Hematopoietic multipotent progenitor cell treated with erythropoietin and hydrocortisone succinate and interleukin-3 and kit ligand, for 8 days (in vitro differentiated cells): ENCODE measurements at places on chromosomes 7 and 10.

DNA sequence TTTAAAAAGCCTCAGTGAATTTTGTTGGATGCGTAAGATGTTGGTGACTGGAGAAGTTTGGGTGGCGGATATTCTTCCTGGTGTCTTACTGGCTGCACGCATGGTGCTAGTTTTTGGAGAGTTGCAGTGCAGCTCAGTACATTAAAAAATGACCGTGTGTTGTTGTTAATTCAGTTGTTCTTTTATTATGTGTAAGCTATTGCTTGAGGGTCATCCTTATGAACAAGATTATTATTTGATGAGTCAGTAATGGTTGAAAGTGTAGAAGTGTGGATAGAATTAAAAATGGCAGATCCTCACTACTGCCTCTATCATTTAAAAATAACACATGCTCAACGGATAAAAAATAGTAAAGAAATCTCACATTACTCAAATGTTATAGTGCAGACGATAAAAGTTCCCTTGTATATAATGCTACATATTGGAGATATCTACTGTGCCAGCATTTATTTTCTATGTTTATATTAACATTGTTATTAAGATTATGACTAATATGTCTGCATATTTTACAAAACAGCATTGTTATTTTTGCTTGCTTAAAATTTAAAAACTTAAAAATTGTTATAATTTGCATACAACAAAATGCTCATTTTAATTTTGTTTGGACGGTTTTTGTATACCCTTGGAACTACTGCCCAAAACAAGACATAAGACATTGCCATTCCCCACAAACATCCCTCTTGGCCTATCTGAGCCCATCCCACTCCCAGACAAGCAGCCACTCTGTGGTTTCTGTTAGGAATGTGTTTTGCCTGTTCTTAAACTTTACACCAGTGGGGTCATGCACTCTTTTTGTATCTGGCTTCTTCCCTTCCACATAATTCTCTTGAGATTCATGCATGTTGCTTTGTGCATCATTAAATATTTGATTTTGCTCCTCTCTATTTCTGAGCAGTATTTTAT is 142.0 kb downstream of the DOCK1 start:
- DNase-seq: no peak

DNA sequence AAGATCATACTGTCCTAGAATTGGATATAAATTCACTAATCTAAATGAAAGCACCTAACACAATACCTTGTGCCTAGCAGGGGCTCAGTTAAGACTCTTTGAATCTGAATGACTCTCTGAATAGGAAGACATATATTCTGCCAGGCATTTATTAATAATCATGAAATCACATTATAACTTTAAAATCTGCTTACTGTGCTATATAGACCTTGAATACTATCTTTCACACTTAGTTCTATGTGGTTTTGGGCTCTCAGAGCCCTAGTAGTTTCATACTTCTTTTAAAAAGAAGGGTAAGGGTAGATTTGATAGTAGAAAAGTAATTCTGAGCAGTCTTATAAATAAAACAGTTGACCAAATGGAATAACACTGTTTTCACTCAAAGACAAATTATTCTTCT is 10.2 kb downstream of the UBN2 start:
- DNase-seq: no peak

- no peak for DNase-seq
Measured at GRCh38 chr7:75813781-75814236, at the start of gene CCL24. Gene CCL24 (minus strand): TSS chr7:75813806. CDS start chr7:75813715, 91 bp downstream.

- DNase-seq: no peak
Measured at GRCh38 chr7:66758950-66759628, 18.6 kb downstream of the RABGEF1 start.

GRCh38 chr7:80609751-80610150 is 28.7 kb upstream of the CD36 start:
- DNase-seq: peak; percentile 84

DNA sequence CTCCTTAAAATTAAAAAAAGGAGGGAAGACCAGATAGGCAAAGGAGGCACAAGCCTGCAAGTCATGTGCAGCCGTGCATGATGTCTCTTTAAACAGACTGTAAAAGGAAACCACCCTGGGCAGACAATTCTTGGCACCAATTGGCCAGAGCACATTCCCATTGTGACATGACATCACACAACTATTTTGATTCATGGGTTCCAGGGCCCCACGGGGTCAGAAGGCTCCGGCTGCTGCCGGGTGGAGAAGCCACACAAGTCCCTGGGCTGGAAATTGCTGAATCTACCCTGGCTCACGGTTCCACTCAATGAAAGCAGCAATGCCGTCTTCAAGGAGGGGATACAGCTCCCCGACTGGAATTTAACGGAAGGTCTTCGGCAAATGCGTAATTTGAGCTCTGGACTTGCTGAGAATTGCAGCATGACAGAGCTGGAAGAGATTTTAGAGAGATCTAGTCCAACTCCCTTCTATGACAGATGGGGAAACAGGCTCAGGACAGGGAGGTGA is 140.5 kb downstream of the PRKAG2 start:
- no peak for DNase-seq

DNA sequence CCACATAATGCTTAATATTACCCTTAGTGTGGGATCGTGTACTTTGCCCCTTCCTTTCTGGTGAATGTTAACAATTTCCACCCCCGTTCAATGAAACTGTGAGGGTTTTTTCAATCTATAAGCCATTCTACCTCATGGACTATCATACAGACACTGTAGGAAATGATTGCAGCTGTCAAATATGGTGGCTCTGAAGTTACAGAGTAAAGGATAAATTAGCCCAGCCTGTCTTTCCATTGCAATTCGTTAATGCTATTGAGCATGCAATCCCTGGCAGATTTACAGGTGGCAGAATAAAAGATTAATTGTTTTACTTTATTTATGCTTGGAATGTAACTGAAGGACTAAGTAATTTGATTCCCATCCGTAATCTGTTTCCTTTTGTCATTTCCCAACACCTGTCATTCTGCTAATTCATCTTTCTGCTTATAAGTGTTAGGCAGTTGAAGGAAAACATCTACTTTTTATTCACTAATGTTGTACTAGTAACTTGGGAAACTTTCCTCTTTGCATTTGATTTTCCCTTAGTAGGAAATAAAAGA is 1211.6 kb upstream of the LRRN3 start:
- DNase-seq: no peak

DNA sequence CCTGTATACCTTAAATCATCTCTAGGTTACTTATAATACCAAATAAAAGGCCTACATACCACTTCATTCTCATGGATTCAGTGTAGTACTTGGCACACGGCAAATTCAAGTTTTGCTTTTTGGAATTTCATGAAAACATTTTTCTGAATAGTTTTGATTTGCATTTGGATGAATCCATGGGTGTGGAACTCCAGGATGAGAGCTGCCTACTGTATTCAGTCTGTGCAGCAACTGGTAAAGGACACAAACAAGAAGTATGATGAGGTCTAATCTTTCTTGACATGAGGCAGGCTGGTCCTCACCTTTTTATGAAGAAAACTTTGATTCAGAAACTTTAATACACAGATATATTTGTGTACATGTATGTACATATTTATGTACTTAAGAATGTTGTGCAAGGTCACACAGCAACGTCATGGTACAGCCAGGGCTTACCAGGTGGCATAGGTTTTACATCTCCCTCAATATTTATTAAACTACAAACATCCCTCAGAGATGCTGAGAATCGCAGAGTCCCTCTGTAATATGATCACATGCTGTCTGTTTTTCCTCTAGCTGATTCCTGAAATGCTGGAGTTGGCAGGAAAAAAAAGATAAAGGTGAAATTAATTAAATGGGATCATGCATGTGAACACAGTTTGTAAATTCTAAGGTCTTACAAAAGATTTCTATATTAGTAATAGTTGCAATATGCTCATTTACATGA is 239.6 kb downstream of the PRKG1 start:
- no peak for DNase-seq

DNA sequence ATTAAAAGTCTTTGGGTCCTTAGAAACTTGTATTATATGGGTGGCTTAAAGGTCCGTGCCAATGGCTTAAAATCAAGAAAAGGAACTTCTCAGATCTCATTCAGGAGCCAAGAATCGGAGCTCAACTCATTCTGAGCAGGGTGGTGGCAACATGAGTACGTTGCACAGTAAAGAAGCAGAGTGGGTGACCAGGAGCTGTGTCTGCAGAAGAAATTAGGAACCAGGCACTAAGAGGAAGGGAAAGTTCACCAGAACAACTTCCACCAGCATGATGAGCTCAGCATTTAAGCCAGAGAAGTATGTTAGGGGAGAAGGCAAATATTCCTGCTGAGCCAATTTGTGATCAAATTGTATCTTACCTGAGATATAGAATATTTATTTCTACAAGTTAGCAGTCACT is 236.0 kb upstream of the NRP1 start:
- DNase-seq: no peak

DNA sequence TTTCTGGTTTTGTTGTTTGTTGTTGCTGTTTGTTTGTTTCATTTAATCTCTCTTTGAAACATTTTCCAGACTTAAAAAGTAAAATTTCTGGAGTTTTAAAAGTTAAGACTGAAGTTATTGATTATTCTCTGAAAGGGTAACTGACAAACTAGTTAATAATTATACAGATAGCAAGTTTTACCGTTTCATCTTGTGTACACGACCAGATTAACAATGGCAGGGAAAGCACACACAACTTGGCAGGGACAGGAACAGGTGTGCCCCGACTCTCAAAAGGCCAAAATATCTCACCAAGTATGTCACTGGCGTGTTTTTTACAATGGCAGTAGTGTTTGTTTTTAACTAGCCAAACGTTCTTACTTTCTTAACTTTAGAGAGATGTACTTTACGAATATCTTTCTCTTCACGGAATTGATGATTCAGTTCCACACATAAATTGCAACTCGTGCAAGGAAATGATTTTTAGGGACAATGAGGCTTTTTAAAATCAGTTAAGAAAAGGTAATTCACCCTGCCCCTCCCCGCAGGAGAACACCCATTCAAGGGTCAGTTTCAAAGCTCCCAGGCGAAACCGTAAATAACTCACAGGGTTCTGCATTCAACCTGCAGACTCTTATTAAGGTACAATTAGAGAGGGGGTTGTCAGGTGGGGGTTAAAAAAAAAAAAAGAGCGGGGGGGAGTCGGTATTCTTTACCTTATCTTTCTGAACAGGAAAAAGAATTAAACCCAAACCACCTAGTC is 3.5 kb downstream of the CTBP2 start:
- no peak for DNase-seq
